ENCODE measurements at places on chromosomes 5 and 9.

DNA sequence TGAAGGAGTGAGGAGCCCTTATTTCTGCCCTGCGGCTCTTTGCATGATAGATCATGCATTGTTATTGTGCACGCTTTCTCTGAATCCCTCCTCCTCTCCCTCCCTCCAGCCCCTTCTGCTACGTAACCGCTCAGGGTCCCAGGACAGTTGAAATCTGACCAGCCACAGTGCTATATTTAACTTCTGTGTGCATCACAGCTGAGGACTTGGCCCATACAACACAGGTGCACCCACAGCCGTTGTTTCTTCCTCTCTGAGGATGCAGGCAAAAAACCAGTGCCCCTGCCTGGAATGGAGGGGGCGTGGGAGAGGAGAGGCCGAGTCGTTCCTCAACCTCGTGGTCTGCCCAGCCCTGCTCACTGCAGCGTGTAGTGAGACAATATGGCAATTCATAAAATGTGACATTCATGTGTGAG, 335.6 kb upstream of the CLINT1 start:
- peak; percentile 15 for DNase-seq

GRCh38 chr5:119071561-119071995, 691 bp downstream of the DMXL1 start:
- no peak for DNase-seq

GRCh38 chr5:5418006-5418405, 4.5 kb upstream of the ICE1 start:
- DNase-seq = no peak

GRCh38 chr9:23811633-23812032, 14.4 kb downstream of the ELAVL2 start:
- no peak for DNase-seq

All from skin of body (tissue), 3 donors.